ENCODE measurements at places on chromosomes 12 and 14.

DNA sequence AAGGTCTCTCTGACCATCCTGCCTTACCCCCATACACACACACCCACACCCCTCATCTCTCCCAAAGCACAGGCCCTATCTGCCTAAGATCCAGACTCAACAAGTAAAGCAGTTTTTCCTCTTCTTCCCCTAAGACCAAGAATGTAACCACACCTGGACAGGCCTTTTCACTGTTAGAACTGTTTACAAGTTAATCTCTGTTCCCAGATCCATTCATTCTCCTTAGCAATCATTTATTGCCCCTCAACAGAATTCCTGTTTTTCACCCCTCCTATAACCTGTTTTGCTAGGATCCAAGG is 1.9 kb upstream of the CIROP start:
- no peak for DNase-seq

GRCh38 chr12:115588131-115588530 is 689.4 kb downstream of the MED13L start:
- no peak for DNase-seq

DNA sequence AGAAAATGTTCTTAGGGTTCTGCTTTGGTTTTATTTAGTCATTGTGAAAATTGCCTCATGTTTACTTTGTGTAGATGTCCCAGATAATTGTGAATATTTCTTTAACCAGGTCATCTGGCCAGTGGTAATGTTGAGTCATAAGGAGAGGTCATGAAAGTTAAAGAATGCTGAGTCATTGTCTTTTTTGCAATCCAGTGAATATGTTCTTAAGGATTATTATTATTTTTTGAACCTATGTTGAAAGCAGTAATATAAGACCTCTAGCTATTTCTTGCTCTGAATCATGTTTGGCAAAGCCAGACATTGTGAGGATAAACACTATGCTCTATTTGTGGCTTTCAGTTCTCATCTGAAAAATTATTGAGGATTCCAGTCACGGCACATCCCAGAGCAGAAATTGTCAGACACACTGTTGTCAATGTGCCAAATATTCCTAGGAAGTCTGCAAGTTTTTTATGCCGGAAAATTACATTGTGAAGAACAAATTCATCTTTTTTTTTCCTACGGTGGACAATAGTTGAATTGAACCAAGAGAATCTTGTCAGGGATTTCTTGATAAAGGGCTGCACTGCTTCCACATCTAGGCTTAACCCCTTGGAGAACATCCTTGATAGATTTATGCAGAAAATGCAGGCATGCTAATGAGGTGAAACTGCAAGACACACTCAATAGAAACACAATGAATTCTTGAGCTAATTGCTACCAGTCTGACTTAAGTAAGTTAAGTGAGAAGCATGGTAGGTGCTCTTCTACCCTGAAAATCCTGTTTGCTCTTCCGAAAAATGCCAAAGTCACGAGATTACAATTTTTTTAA is 369.6 kb downstream of the ATP23 start:
- no peak for DNase-seq

GRCh38 chr14:91335191-91336092 is 82.2 kb downstream of the CCDC88C start:
- no peak for DNase-seq

- no peak for DNase-seq
These were observed 37.6 kb downstream of the SPATA7 start for GRCh38 chr14:88422919-88423650.

GRCh38 chr12:92466391-92467305 is 236.1 kb upstream of the PLEKHG7 start:
- no peak for DNase-seq

DNA sequence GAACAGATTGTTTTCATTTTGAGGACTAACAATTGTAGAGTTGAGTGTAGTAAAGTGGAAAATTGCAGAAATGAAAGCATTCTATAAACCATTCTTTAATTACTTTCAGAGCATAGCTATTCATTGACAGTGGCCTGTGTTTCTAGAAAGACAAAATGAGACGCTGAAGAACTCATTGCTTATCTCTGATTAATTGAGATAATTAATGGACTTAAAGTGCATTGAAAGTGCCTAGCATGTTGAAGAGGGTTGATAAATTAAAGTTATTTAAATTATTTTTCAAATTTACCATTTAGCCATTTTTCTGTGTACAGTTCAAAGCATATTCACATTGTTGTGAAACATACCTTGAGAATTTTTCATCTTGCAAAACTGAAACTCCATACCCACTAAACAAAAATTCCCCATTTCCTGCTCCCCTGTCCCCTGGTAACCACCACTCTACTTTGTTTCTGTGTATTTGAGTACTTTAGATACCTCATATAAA is 57.4 kb downstream of the DAAM1 start:
- DNase-seq, result no peak

GRCh38 chr12:111091051-111091450 is 170.7 kb upstream of the MYL2 start:
- DNase-seq, result no peak

DNA sequence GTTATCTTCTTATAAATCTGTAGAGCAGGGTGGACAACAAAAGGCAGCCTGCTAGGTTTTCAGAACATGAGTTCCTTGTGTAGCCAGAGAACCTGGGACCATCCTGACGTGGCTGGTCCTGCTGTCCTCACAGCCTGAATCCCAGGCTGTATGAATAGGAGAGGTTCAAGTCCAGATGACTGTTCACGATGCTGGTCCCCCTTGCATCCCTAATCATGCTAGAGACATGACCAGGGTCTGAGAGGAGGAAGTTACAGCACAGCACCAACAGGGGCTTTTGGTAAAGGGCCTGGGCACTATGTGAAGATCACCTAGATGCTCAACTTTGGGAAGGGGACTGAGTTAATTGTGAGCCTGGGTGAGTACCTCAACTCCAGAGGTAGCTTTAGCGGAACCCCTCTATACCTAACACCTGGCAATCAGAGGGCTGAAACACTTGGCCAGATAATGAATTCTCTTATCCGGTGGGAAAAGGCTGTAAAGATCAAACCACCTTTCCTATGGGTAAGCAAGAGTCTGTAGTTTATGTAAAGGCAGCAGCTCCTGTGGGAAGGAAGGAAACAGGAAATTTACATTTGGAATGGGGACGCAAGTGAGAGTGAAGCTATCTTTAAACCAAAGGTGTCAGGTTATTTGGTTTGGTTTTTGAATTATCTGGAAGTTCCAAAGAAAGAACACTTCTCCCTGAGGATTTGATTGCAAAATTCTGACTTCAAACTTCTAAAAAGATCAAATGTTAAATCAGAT is 112.8 kb downstream of the DAD1 start:
- DNase-seq, result no peak

DNA sequence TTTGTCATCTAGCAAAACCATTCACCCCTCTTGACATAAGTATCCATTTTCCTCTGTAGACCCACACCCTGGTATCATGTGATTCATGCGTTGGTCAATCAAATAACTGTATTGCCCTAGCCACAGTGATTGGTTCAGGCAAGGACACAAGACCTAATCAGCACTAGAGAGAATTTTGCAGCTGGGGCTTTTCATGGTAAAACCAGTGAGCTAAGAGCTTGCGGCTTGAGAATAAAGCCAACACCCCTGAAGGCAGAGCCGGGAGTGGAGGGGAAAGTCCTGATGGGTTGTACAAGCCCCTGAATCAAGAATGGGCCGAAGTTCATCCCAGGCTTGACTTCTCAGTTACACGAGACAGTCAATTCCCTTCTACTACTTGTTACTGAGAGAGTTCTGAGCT is 33.2 kb upstream of the LTBP2 start:
- DNase-seq, result no peak

DNA sequence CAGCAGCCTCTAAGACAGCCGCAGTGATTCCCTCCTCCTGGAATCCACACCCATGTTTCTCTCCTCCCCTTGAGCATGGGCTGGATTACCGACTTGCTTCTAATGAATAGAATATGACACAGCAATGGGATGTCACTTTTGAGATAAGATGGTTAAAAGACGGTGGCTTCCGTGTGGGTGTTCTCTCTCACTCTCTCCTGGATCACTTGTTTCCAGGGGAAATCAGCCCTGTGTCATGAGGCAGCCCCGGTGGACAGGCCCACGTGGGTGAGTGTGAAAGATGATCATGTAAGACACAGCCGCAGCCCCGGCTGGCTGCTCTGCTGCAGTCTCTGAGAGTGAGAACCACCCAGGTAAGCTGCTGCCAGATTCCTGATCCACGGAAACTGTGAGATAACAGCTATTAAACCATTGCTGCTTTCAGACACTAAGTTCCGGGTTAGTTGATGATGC is 10.7 kb downstream of the MOAP1 start:
- no peak for DNase-seq

DNA sequence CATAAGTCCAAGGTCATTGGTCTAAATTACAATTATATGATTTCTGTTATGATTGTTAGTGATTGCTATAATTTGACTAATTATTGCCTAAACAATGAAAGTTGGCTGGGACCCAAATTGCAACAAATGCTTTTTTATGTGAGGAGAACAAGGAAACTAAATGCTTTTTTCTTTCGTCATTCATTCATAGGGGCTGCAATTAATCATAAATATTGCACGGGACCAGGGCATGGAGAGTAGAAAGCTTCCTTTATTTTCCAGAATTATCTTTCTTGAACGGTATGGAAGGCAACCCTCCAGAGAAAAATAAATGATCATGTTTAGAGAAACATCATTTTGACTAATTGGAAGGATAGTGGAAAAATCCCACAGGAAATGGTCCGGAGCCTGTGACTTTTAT is 32.6 kb upstream of the ARHGAP5 start:
- no peak for DNase-seq

All from stimulated activated CD4-positive, alpha-beta T cell treated with anti-CD3 and anti-CD28 coated beads, TNF-alpha, amount 100 ng/mL, for 4 hours (primary cell).